ENCODE measurements at places on chromosomes 12 and 14.

DNA sequence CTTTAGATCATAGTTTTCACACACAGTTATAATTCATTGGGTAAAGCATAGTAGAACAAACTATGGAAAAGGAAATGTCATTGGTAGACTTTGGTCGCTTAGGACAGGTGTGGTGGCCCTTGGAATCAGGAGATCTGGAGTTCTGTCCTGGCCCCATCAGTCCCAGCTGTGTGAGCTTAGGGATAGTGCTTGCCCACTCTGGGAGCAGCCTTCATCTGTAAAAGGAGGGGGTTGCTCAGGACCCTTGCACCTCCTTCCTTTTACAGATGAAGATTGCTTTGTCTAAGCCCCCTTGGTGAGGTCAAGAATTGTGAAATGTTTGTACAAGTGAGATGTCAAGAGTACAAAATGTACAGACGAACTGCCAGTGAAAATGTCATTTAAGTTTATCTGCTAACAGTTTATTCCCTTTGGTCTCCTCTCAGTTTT, 93.2 kb downstream of the BORCS5 start:
- no peak for DNase-seq

- no peak for DNase-seq
These were observed 466.5 kb upstream of the SOX5 start for GRCh38 chr12:24415934-24416333.

DNA sequence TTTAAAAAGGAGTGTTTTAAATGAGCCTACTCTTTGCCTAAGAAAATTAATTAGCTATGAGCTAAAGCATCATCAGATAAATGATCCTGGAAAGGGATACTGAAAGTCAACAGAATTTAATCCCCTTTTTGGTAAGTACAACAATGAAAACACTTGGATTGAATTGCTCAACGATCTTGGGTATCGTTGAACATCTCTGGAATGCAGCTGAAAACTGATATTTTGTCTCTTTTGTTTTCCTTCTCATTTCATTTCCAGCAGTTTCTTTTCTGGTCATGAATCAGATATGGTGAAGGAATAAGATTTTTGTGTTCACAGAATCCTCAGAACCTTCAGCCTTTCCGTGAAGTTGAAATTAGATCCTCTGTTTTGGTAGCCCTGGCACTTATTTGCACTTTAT, 771.2 kb downstream of the FSCB start:
- no peak for DNase-seq

DNA sequence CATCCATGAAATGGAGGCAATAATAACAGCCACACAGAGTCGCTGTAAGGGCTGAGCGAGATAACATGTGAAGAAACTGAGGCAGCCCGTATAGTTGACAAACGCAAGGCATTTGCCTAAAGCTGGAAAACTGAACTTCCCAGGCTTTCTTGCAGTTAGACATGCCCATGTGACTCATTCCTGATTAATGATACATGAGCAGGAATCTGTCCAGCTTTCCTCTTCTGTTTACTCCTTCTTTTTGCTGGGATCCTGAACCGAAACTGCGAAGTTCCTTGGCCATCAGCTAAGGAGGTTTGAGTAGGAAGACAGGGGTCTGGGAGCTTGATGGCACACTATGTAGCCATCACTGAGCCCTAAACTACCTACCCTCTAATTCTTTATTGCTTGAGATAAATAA, 52.2 kb downstream of the ST8SIA1 start:
- no peak for DNase-seq

DNA sequence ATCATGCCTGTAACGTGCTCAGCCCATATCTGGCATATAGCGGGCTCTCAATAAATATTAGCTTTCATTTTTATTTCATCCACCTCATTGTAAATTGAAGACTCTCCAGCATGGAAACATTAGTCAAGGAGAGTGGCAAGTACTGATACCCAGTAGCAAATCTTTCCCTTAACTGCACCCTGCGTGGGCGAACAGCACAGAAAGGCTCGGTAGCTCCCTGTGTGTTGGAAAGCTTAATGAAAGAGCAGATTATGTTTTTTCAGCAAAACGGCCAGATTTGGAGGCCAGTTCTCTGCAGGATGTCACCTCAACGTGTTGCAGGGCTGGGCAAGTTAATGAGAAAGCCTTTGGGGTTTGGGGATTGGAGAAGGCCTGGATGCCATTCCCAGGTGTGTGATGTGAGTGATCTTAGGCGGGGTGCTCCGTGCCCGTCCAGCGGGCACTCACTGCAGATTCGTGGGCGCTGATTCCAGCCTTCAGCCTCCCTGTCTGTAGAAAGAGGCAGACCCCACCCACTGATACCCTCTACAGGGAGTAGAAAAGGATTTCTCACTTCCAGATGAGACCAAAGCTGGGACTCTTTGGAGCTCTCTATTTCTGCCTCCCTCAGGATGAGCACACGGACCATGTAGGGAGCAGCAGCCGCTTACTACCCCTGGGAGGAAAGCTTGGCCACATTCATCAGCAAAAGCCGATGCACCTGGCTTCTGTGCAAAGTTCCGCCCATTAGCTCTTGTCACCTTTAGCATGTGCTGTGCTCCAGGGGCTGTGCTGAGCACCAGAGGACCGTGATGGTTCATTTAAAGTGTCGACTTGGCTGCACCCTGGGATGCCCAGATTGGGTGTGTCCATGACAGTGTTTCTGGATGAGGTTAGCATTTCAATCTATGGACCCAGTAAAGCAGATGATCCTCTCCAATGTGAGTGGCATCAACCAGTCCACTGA, 29.1 kb downstream of the C14orf132 start:
- no peak for DNase-seq

GRCh38 chr12:124557518-124558223, 9.7 kb downstream of the NCOR2 start:
- no peak for DNase-seq

DNA sequence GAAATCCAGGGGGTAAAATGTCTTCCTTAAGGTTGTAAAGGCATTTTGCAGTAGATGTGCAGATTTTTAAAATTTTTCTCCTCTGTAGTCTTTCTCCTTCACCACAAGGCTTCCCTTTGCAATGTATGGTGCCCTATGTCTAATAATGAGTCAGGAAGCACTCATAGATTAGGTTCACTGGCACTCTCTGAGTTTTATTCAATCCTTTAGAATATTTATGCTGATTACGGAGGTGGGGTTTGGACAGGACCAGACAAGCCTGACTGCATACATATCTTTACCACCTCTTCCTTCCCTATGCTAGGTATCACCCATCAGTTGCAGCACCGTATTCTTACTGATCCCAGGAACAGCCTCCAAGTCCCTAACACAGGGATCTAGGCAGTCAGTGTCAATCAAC, 99.5 kb downstream of the NEDD1 start:
- no peak for DNase-seq

- DNase-seq, result no peak
These were observed 15.5 kb upstream of the RAP1B start for GRCh38 chr12:68595241-68595640.

GRCh38 chr12:96091833-96092232, 56.4 kb upstream of the LTA4H start:
- no peak for DNase-seq

DNA sequence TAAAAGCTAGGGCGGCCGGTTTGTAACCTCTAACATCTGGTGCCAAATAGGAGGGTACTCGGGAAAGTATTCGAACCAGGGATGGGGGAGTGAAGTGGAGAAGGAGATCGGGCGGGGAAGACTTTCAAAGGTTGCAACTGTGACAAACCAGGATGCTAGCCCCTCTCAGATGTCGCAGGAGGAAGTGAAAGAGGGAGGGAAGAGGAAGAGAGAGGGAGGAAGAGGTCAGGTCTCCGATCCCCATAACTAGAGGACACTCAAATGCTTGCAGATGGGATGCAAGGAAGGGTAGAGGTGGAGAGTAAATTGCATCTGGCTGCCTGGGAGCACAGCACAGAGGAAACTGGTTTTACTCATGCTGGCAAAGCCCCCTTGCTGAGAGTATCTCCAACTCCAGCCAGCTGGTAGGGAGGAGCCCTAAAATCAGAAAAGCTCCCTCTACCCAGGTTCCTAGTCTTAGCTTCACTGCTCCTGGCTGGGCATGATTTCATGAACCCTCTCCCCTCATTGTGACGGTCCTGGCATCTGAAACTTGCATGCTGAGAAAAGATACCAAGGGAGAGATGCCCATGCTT, 696.7 kb upstream of the TBX3 start:
- no peak for DNase-seq

DNA sequence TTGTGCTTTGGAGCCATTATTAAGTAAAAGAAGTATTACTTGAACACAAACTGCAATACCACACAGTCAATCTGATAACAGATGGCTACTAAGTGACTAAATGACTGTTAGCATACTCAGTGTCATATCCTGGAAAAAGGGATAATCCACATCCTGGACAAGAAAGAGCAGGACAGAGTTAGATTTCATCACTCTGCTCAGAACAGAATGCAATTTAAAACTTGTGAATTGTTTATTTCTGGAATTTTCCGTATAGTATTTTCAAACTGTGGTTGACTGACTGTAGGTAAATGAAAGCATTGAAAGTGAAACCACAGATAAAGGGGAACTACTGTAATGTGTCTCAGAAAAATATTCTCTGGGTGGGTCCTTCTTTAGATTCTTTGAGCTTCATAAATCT, 458.8 kb downstream of the TMEM117 start:
- DNase-seq, result no peak

Data from activated B cell treated with CpG ODN at 0.5 μM for 24 hours (primary cell).